ENCODE measurements at places on chromosomes 6 and 20.

GRCh38 chr6:66291905-66292304 lies 584.9 kb upstream of the EYS start:
- DNase-seq = no peak

- DNase-seq = no peak
Measured at GRCh38 chr6:87723170-87724078, 21.4 kb upstream of the AKIRIN2 start.

- no peak for DNase-seq
Measured at GRCh38 chr20:61125546-61126180, 126.4 kb upstream of the CDH4 start.

DNA sequence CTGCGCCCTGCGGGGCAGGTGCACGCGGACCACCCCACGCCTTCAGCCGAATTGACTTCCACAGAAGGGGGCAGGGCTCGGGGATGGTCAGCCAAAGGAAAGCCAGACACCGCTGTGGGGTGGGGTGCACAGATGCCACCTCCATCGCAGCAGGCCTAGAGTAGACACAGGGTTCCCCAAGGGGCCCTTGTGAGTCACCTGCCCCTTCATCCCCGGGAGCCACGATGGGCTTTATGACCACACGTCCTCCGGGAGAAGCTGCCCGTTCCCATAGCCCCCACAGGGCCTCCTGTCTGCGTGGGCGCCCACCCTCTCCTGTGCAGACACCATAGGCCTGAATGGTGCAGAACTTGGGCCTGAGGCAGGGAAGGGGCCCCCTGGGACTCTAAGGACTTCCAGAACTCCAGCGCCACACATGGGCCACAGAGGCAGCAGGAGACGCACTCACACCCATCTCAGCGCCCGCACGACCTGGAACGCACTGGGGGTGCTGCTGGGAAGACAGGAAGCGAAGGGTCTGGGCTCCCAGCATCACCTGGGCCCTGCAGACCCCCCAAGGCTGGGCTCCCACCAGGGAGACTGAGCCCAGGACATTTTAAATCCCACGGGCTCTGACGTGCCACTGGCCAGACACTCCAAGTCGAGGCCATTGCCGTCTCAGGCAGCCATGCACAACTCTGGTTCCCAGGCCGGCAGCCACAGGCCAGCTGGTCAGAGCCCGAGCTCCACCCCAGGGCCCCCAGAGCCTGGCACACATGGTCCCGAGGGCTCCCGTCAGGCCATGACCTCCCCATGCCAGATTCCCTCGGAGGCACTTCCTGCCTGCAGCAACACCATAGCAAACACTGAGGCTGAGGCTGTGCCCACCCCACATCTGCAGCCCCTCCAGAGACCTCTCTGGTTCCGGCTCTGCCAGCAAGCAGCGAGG lies 134.2 kb downstream of the DLL1 start:
- DNase-seq = no peak

DNA sequence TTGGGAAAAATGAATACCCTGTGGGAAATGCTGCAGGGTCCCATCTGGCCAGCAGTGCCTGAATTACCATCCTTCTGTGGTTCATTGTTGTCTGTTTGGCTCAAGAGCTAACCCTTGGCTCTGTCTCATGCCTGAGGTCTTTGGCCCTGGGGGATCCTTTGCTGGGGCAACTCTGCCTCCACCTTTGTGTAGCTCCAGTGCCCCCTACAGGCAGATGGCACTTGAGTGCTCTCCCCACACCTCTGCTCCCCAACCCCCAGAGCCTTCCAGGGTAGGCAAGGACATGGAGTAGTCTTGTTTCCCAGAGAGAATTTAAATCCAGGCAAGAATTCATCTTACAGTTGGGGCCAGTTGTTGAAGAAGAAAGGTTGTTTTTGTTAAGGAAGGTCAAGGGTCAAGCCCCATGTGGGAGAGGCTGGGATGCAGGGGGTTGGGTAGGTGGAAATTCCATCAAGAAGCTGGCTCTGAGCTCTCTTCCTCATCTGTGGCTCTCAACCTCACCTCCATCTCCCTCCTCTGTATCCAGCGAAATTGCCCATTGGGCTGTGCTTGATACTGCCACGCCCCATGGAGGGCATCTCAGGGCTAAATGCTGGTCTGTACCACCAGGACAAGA lies 44.2 kb downstream of the ZNF831 start:
- peak; percentile 58 for DNase-seq

- no peak for DNase-seq
Measured at GRCh38 chr6:90136176-90136575, 160.5 kb downstream of the BACH2 start.

DNA sequence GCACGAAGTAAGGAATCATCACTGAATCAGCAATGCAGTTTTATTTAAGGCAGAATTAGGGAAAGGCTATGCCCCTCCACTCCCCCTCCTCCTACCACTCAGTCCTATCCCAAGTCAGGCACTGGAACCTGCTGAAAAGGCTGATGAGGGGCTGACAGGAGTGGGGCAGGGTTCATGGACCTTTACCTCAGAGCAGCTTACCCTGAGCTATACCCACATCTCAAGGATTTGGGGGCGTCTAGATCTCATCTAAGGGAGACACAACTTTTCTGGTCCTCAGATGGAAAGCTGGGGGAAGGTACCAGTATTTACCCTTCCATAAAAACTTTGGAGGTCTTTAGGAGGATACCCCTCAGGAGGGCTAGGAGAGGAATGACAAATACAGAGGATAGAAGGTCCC lies 27.2 kb downstream of the GSS start:
- no peak for DNase-seq

DNA sequence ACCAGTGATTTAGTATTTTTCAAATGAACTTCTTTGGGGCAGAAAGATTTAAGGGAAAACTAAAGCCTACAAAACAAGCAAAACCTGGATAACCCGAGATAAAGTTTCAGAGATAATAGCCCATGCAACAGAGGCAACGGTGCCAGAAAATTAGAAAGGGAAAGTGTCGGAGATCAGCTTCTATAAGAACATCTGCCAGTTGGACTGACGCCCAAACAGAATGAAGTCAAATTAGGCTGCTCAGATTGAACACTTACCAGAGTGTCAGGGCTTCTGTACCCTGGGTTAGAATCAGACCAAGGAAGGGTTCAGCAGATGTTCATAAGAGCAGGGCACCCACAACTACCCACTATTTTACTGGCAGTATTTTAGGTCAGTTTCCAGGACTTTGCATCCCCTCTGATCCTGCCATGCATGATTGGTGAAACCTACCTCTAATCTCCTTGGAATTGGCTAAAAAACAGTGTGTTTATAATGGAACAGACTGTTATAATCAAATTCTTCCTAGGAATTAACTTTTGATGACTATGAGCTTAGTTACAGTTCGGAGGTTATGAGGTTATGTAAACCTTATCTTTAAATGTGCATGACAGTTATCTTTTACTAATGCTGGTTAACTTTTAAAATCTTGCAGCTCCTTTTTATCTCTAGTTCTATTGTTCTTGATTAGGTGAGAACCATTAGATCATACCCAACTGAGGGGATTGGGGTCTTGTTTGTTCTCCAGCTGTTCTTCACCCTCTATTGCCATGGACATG lies 13.1 kb downstream of the BMP2 start:
- no peak for DNase-seq

DNA sequence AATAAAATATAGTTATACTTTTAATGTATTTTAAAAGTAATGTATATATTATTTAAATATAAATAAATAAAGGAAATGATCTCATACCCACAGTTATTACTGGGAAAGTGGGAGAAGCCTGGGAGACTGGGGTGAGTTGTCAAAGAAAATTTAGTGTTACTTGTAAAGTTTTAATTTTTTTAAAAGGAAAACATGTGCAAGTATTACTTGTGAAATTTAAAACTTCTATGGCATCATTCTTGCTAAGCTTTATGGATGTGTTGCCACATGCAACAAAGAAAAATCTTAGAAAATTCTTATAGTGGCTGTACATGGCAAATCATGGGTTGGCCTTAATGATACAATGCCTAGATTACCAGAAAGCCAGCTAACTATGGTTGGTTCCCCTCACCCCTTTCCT lies 194.0 kb upstream of the KCNK16 start:
- no peak for DNase-seq

- DNase-seq = no peak
Measured at GRCh38 chr6:13141387-13141786, 186.9 kb downstream of the TBC1D7 start.

DNA sequence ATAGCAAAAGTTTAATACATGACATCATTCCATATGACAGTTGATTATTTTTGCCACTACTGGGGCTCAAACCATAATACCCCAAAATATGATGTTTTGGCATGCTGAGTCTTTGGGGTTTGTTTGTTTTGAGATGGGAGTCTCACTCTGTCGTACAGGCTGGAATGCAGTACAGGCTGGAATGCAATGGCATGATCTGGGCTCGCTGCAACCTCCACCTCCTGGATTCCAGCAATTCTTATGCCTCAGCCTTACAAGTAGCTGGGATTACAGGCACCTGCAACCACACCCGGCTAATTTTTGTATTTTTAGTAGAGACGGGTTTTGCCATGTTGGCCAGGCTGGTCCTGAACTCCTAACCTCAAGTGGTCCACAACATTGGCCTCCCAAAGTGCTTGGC lies 1.3 kb upstream of the MRS2 start:
- DNase-seq = no peak

DNA sequence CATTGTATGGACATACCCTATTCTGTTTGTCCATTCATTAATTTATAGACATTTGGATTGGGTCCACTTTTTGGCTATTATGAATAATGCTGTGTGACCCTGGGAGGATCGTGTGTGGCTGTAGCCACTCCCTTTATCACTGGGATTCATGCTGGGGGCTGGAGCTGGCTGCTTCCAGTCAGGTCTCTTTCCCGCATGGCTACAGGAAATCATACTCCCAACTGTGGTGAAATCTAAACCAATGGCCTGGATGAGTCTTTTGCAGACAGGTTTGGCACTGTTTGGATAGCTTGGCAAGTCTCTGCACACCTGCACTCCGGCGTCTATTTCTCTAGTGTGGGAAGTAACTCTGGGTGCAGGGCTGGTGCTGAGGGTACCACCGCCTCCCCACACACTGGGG lies 80.4 kb downstream of the RIN2 start:
- no peak for DNase-seq

- DNase-seq = no peak
Measured at GRCh38 chr6:3297909-3298308, 39.2 kb downstream of the PSMG4 start.

- DNase-seq = no peak
Measured at GRCh38 chr6:160810238-160810637, 108.2 kb downstream of the PLG start.

DNA sequence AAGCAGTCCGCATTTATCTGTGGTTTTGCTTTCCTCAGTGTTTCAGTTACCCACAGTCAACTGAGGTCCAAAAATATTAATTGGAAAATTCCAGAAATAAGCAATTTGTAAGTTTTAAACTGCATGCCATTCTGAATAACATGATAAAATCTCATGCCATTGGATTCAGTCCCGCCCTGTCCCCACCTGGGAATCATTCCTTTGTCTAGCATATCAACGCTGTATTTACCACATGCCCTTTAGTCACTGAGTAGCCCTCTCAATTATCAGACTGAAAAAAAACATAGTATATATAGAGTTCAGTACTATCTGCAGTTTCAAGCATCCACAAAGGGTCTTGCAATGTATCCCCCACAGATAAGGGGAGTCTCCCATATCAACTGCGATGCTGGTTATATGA lies 17.1 kb downstream of the RANBP9 start:
- no peak for DNase-seq

DNA sequence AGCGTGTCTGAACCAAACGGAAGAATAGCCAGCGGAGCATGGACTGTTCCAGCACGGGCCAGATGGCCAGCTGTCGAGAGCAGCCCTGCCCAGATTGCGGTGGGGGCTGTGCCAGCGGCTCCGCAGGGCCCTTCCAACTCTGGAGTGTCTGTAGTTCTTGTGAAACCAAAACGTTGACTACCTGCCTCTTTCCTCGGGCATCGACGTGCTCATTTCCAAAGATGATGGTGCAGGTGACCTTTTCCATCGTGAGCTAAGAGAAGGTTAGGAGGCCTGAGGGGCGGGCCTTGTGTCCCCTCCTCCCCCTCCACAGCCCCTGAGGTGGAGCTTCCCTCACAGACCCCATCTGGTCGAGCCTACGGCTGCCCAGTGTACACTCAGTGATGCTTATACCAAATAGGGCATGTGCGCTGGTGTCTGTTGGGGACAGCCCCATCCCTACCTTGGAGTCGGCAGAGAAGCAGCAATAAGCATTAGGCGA lies 12.9 kb upstream of the C20orf144 start:
- no peak for DNase-seq

DNA sequence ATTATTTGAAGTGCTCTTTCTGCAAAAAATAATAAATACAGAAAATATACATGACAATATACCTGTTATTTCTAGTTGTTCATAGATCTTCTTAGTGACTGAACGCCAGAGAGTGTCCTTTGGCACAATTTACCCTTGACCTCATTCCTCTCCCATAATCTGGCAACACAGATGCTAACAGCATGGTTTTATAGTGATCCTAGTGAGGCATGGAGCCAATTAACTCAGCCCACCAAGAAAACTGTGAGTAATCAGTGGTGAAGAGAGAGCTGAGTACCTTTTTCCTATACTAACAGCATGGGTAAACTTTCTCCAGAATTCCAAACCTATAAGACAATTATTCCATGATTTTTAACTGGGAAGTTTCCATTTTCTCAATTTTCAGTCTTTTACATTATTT lies 61.0 kb downstream of the VGLL2 start:
- DNase-seq = no peak

DNA sequence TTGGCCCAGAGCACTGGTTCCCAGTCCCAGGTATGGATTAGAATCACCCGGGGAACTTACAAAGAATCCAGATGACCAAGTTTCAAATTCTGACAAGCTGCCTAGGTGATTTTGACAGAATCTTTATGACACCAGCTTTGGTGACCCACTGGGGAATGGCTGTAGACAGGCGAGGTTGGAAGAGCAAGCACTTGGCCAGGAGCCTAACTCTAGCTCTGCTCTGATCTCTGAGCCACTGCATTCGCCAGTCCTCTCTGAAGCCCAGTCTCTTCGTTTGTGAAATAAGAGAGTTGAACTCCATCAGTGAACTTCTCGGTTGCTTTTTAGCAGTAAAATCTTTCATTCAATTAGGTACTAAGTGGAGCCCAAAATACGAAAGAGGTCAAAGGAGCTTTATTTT lies 161.2 kb downstream of the VEGFA start:
- DNase-seq = no peak

DNA sequence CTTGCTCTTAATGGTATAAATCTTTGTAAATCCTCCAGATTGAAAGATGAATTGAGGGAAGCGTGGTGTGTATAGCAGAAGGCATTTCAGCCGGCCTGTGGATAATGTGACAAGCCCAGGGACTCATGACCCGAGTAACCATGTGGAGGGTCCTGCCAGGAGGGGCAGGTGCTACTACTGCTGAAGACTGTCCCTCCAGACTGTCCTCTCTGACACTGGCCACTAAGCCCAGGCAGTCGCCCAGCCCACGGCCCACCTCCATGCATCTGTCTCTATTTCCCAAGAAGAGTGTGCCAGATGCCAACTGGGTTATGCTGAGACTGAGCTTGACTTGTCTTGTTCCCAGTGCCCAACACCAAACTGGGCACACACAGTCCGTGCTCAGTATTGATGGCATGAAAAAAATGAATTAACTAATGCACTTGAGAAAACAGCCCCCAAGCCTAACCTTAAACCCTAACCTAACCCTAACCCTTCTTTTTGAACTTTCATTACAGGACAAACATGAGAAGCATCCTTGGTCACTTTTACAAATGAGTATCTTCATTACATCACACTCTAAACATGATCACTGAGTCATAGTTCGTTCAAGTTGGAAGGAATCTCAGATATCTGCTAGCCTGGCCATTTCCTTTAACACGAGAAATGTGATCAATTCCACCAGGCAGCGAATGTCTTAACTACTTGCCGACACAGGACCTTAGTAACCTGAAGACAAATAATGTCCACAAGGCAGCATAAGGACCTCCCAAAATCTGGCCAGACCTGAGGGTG lies 182.2 kb upstream of the RREB1 start:
- DNase-seq = no peak

GRCh38 chr6:37920667-37921066 lies 101.1 kb downstream of the ZFAND3 start:
- no peak for DNase-seq
